ENCODE measurements at places on chromosomes 2 and 18.
A peak's percentile ranks its signal among the peaks of the same experiment; 100 is the strongest.

GRCh38 chr2:240520130-240520973, 37.4 kb downstream of the ANKMY1 start:
- DNase-seq: no peak

DNA sequence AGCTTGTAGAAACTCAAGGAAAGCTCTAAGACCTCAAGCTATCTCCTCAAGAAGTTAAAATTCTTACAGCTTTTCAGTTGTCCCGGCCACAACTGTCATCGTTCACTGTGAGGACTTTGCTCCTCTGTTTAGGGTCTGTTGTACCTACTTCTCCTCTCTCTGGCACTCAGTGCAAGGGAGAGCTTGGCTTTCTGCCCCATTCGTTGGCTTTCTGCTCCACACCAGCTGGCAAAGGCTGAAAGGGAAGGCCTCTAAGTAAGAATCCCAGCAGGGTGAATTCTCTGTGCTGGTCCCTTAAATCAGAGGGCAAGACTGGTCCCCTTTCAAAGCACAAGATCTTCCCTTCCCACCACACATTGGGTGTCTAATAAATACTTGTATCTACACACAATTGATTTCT, 17.3 kb downstream of the ZBTB7C start:
- no peak for DNase-seq

GRCh38 chr2:86352137-86352726, 14.8 kb upstream of the REEP1 start:
- no peak for DNase-seq

GRCh38 chr2:158529379-158530259, 72.9 kb downstream of the PKP4 start:
- DNase-seq: no peak

DNA sequence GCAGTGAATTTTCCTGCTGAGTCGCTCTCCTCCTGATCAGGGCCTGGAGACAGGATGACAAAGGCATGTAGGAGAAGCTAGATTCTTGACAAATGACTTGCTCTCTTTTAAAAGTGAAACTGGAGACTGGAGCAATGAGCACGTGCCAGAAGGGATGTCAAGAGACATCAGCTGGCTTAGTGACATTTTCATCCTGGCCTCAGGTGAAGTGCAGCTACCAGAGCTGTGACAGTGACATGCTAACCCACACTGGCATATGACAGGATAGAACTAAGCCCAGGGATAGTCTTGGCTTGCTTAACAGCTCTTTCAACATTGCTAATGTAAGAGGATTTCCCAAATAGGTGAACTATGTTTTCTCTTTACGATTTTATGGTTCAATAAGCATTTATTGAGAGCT, 757.5 kb upstream of the DDX18 start:
- no peak for DNase-seq

DNA sequence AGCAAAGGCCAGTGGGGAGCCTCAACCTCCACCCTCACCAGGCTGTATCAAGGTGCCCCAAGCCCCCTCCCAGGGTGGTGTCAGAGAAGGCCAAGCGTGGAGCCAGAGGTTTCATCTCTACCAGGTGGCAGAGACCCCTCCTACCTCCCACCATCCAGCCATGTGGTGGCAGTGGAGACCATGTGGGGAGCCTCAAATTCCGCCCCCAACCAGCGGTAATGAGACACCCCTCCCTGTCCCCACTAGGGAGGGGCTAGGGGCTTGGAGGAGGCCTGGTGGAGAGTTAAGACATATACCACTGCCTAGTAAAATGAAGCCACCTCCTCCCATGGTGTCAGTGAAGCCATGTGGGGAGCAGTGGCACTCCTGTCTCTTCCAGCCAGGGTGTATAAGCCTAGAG, 24.4 kb upstream of the YPEL5 start:
- no peak for DNase-seq

GRCh38 chr18:44708451-44709083, 27.9 kb downstream of the SETBP1 start:
- no peak for DNase-seq

DNA sequence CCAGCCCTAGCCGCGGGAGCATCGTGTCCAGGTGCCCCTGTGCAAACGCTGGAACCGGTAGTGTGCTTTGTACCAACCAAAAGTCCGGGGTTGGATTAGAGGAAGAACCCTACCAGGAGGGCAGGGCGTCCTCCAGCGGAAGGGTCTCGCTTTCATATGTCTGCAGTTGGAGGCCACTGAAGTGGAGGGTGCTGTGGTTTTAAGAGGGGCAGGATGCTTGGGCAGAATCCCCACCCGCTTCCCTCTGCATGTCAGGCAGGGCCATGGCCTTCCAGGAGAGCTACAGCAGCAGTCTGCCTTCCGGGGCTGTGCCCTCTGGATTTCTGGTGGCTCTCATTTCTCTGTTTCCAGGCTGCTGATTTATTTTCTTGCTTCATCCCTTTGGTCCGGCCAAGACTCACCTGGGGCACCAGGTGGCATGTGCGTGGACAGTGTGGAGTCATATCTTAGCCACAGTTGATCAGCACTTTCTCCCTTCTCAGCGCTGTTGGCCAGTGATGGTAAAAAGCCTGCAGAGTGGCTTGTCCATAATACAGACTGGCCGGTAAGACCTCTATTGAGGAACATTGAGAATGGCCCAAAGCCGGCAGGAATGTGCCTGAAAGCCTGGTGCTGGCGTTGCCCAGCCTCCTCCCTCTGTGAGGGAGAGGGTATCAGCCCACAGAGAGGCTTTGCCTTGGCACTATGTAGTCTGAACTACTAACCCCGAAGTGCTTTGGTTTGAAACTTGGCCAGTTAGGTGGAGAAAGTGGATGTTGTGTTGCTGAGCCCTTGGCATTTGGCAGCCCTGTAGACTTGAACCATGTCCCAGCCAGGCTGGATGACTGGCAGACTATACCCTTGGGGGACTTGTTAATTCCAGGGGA, 1.8 kb downstream of the AGAP1 start:
- DNase-seq: no peak

DNA sequence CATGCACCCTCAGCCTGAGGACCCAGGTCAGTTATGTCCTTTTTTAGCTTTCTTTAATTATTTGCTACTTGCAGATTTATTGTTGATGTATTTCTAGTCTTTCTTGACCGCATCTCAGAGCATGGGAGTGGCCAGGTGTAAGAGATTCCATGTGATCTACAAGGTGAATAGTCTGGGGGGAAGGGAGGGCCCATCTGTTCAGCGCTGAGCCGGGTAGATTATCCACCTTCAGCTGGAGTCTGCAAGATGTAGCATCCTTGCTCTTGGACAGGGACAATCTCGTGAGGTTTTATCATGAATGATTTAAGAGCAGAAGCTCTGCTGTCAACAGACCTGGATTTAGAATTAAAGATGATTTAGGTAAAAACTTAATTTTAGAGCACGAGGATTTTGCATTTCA, 12.0 kb upstream of the DGKD start:
- DNase-seq: no peak

- peak; percentile 73 for DNase-seq
Observed at GRCh38 chr18:62249478-62250097, 62.5 kb downstream of the RELCH start.

GRCh38 chr2:62363166-62363565, 142.8 kb downstream of the TMEM17 start:
- DNase-seq: no peak

GRCh38 chr2:239884875-239885274, 140.3 kb downstream of the NDUFA10 start:
- no peak for DNase-seq

- peak; percentile 38 for DNase-seq
Observed at GRCh38 chr2:27379836-27380625, 503 bp downstream of the ZNF513 start.

GRCh38 chr2:62343636-62344337, 147.9 kb downstream of the B3GNT2 start:
- DNase-seq: no peak

DNA sequence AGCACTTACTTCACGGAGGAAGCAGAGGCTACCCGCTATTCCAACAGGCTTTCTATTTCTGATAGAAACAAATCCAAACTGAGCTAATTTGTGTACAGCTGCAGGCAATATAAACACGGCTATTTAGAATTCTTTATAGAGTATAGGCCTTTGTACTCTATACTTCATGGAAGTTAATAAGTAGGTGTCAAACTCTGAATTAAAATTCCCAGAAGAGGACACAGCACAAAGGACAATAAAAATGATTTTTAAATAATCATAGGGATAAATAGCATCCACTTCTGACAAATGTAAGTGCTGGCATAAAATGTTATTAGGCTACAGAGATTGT, 261.5 kb downstream of the AFF3 start:
- no peak for DNase-seq

DNA sequence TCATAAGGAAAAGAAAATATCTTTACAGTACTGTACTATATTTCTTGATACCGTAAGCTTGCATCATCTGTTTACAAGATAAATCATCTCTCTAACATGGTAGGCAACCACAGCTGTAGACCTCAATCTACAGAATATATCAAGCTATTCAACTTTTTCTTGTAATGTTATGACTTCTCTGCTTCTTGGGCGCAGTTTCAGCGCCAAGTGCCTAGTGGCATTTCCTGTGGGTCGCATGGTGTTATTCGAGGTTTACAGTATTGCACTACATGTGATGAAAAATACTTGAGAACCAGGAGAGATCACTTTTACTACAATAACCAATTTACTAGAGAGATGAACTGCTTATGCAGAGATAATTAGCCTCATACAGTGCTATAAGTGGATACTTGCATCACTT, 34.0 kb upstream of the SESTD1 start:
- DNase-seq: no peak

DNA sequence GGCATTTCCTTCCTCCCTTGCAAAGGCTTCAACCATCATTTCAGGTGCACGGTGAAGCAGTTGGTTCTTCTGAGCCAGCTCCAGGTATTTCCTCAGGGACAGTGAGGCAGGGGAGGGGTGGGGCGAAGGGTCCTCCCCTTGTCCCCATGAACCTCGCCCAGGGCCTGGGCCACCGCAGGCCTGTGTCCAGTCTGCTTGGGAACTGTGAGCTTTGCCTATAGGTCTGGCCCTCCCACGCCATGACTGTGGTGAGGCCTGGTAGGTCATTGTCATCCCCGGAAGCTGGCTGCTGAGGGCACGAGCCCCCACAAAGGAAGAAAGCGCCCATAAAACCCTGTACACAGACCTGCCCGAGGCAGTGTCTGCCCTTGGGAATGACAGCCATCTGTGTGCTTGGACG, 134.3 kb downstream of the ACKR3 start:
- no peak for DNase-seq

DNA sequence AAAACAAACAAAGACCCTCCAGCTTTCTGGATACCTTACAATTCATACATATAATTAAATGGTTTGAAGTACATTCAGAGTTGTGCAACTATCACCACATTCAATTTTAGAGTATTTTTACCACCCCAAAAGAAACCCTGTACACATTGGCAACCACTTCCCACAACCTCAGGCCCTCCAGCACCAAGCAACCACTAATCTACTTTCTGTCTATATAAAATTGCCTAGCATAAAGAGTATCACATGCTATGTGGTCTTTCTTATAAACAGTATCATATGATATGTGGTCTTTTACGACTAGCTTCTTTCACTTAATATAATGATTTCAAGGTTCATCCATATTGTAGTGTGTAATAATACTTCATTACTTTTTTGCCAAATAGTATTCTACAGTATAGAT, 7.3 kb downstream of the IER3IP1 start:
- no peak for DNase-seq

GRCh38 chr2:64212801-64213321, 68.6 kb upstream of the PELI1 start:
- DNase-seq: peak; percentile 36

- DNase-seq: no peak
Observed at GRCh38 chr2:205929246-205929942, 156.6 kb downstream of the INO80D start.

DNA sequence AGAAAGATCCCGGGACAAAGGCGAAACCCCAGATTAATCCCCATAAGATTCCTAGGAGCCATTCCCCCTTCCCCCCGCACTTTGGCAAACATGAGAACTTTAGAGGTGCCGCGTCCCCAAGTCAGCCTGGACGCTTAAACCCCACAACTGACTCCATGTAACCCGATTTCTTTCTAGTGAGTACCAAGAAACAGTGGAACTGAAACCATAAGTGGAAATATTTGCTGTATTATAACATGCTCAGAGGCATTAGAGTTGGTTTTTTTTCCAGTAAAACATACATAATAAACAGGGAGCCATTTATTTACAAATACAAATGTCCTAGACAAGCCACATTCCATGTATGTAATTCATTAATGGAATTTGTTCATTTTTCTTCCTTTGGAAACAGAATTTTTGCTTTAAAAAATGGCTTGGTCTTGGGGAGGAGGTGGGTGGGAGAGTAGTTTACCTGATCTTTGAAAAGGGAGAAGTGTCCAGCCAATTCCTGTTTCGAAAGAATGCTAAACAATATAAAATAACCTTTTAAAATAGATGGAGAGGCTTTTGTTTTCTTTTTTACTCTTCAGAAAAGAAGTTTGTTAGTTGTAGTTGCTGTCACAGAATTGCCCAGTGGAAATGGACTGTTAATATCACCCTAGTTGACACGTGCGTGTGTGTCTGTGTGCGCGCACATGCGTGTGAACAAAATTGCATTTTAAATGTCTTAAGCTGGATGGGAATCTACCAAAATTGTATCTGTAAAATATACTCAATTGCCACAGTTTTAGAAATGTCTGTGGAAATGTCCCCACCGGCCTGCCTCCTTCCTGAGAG, 10.6 kb downstream of the POU3F3 start:
- DNase-seq: no peak

GRCh38 chr18:79965119-79965902, 868 bp downstream of the HSBP1L1 start:
- DNase-seq: no peak

DNA sequence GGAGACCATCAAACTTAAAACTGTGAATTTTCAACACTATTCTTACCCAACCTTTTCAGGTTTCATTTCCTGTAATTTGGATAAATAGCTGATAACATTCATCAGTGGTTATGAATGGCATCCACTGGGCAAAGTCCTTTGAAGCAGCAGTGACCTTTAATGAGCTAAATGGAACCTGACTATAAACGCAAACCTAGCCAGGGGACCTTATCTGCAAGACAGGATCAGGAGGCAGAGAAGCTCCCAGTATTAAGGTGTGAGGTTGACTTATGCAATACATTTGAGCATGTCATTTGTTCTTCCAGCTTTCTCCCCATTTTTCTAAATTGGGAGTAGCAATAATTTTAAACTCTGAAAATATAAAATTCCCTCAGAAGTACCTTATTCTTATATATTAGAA, 38.4 kb downstream of the CREG2 start:
- DNase-seq: no peak

DNA sequence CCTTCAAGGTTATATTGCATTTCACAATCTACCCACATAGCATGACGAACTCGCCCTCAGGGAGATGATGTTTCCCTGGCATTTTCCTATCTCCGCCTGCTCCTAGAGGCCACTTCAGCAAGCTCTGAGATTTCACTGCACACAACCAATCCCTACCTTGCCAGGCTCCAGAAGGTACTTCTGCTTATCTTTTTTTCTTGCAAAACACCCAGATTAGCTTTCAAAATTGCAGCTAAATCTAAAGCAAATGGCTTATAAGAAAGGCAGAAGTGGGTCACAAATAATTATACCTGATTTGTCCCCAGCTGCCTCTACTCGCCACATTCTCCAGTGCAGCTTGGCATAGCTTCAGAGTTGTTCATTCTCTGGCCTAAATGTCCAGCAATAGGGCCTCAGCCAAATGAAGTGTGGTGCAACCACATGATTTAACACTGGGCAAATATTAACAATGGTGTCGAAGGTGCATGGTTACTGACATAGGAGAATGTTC, 32.4 kb upstream of the MRPL19 start:
- DNase-seq: no peak

Measured in activated CD4-positive, alpha-beta T cell treated with anti-CD3 and anti-CD28 coated beads for 4 hours (primary cell).